ENCODE measurements at places on chromosomes 2 and 18.
A peak's percentile ranks its signal among the peaks of the same experiment; 100 is the strongest.

GRCh38 chr2:101987832-101988231, 3.9 kb upstream of the IL1R2 start:
- DNase-seq, result no peak

DNA sequence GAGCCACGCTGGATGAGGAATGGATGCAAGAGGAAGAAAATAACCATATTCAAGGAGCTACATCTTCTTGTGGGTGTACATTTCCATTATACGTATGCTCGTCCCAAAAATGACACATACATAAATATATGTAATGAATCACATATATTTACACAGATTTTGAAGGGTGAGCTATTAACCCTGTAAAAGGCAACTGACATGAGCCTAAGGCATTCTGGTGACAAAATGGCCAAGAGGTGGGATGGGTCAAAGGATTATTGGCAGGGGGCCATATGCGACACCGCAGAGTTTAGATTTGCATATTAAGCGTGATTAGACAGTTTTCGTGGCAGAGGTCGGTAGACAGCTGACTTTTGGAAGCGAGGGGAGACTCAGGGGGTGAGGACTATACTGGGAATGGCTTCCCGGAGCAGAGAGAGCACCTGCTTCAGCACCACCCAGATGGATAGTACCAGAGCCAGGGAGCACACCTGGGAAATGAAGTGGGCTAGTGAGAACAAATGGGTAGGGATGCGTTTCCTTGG, 431 bp upstream of the CNRIP1 start:
- peak; percentile 30 for DNase-seq

- DNase-seq, result no peak
These were observed 442.5 kb downstream of the LRATD1 start for GRCh38 chr2:15074751-15075700.

- DNase-seq, result no peak
These were observed 56.5 kb downstream of the TMEM18 start for GRCh38 chr2:620471-621302.

All from endothelial cell (in vitro differentiated cells).